NCI-H748 treated with DMSO at 0.1 percent for 48 hours (cell line): ENCODE measurements at places on chromosomes 5 and 9.

DNA sequence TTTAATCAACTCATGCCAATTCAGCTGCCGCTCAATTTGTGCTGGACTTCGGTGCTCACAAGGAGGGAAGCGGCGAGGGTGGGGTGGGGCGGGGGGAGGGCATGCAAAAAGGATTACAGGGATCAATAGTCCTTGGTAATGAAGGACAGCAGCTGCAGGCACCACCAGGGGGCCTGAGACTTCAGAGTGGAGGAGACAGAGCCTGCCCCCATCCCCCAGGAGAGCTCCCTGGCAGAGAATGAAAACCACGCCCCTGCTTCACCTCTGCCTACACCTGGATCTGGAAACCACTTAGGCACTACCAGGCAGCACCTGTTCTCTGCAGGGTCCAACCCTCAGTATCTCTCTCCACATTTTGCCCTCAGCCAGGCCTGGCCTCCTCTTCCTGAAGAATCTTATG, 155.6 kb downstream of the TRIM32 start:
- DNase-seq = no peak

GRCh38 chr9:133536536-133536935, 2.0 kb downstream of the ADAMTSL2 start:
- no peak for DNase-seq

GRCh38 chr5:89090037-89090436, 207.1 kb upstream of the MEF2C start:
- no peak for DNase-seq

DNA sequence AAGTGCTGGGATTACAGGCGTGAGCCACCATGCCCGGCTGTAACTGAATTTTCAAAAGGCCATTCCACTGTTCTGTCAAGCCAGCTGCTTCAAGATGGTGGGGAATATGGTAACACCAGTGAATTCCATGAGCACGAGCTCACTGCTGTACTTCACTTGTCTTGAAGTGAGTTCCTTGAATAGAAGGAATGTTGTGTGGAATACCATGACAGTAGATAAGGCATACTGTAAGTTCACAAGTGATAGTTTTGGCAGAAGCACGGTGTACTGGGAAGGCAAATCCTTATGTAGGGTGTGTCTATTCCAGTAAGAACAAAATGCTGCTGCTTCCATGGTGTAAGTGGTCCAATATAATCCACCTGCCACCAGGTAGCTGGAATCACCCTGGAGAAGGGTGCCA, 6.6 kb upstream of the PRXL2C start:
- DNase-seq = no peak

GRCh38 chr5:92644266-92644886, 936.6 kb downstream of the NR2F1-AS1 start:
- DNase-seq = no peak

DNA sequence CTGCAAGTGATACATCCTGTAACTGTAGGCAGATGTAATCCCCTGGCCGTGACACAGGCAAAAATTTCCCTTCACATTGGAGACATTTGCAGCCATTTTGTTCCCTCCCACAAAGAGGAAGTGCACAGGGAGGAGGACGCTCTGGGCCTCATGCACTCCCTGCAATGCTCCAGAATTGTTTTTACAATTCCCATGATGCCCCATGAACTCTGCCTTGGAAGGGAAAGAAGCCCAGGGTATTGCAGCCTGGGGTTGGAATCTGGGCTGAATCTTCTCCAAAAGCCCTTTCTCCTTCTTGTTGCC, 491.7 kb downstream of the CCDC171 start:
- DNase-seq = no peak

DNA sequence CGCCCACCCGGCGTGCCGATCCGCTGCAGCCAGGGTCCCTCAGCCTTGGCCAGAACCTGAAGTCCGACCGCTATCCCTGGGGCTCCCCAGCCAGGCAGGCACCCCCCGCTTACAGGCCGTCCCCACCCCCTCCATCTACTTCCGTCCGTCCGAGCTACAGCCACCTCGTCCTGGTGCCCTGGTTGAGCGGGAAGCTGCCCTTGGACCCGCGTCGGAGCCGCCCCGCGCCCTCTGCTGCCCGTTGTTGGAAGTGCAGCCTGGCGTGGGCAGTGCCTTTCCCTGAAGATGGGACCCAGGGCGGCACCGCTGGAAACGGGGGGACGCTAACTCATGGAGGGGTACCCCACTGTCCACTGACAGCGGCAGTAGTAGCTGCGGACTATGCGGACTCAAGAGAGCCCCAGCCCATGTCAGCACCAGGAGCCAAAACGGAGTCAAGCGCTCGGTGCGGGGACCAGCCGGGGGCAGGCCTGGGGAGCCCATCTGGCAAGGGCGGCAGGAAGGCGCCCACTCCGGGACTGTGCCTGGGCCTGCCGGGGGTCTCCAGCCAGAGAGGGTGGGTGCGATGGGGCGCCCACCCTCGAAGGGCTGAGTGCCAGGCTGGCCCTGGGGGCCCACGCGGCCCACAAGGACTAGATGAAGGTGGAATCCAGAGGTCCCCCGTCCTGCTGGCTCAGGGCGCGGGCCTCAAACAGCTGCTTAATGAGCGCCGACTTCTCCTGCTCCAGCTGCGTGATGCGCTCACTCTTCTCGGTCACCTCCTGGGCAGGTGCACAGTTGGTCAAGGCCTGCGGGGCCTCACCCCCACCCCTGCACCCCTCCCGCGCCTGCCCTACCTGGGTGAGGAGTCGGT, 6.1 kb downstream of the SAPCD2 start:
- peak; percentile 31 for DNase-seq
